Large intestine (tissue), 12 donors: ENCODE measurements at places on chromosomes 13 and 19.

GRCh38 chr19:17001603-17002183, 24.9 kb downstream of the CPAMD8 start:
- DNase-seq = peak; percentile 9
- no peak overlapping the region for H3K4me3 ChIP-seq
- H3K27ac ChIP-seq = no peak overlapping the region
- H3K4me1 ChIP-seq = no peaks in the 10 kb centered on the region
- H3K36me3 ChIP-seq = no peaks in the 10 kb centered on the region

GRCh38 chr19:54165222-54165621, 5.7 kb upstream of the LENG1 start:
- H3K4me1 ChIP-seq = peaks cover 36% of the 10 kb centered on the region
- H3K27ac ChIP-seq = no peak overlapping the region
- no peaks in the 10 kb centered on the region for H3K27me3 ChIP-seq

GRCh38 chr19:50362030-50362412, 3.4 kb downstream of the NAPSA start:
- peaks cover 4% of the 10 kb centered on the region for H3K27me3 ChIP-seq
- DNase-seq = no peak
- no peak overlapping the region for H3K27ac ChIP-seq
- no peaks in the 10 kb centered on the region for H3K4me1 ChIP-seq
- H3K36me3 ChIP-seq = no peaks in the 10 kb centered on the region

DNA sequence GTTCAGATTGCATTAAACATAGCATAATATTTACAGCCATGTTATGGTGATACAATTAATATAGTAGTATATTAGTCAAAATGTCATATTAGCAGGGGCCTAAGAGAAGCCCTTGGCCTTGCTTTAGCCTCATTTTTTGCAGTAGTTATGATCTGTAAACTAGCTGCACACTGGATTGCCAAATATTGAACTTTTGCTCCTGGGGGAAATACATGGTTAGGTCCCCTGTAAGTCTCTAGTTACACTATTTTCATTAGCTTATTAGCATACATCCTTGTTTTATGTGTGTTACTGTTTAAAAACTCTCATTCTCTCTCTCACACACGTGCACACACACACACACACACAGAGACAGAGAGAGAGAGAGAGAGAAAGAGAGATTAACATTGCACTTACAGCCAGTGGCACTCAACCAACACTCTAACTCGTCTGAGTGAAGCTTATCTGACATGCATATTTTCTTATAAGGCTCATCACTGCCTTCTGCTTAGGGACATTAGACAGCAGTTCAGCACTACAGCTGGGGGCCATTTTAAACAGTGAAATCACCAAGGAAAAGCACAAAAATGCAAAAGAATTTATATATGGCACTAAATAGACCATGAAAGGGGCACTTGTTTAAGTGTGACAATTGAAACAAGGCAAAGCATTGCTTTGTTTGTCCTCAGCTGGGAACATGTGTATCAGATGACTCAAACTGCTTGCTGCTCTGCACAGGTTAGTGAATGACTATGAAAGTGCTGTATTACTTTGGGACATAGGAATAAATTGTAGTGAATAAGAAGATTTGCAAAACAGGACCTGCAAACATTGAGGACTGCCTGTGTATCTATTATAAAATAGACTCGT, 278.7 kb downstream of the GPC6 start:
- no peaks in the 10 kb centered on the region for H3K27me3 ChIP-seq
- DNase-seq = peak; percentile 16
- no peaks in the 10 kb centered on the region for H3K36me3 ChIP-seq

DNA sequence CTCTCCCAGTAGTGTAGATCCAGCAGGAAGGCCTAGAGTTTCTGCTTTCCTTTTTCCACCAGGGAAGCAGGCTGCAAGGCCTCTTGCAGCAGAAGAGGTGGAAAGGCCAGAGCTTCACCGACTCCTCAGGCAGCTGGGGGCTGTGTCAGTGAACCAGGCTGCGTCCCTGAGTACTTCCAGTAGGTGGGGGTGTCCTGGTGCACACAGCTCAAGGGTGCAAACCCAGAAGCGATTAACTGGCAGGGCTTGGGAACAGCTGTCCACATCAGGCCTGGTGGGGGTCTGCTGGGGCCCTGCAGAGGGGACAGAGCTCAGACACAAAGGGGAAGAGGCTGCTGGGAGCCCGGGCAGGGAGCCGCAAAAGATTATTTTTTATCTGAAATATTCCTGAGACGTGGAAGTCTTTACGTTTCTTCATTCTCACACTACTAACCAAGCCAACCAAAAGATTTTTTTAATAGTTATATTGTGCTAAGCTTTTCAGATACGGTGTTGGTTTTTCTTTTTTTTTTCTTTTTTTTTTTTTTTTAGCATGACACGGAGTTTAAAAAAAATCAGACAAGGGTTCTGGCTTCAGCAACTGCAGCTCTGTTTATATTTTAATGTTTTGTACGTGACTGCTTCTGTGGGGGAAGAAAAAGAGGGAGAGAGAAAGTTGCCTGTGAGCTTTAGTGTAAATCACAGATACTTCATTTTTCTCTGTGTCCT, 11.0 kb downstream of the TSHZ3 start:
- H3K4me3 ChIP-seq = no peak overlapping the region
- H3K27me3 ChIP-seq = no peaks in the 10 kb centered on the region
- DNase-seq = peak; percentile 33
- H3K4me1 ChIP-seq = peaks cover 3% of the 10 kb centered on the region
- H3K27ac ChIP-seq = peak overlapping the region; percentile 36

- no peak for DNase-seq
- peaks cover 9% of the 10 kb centered on the region for H3K4me1 ChIP-seq
- no peaks in the 10 kb centered on the region for H3K27me3 ChIP-seq
These were observed 3.7 kb downstream of the ZSCAN22 start for GRCh38 chr19:58330458-58330857.

DNA sequence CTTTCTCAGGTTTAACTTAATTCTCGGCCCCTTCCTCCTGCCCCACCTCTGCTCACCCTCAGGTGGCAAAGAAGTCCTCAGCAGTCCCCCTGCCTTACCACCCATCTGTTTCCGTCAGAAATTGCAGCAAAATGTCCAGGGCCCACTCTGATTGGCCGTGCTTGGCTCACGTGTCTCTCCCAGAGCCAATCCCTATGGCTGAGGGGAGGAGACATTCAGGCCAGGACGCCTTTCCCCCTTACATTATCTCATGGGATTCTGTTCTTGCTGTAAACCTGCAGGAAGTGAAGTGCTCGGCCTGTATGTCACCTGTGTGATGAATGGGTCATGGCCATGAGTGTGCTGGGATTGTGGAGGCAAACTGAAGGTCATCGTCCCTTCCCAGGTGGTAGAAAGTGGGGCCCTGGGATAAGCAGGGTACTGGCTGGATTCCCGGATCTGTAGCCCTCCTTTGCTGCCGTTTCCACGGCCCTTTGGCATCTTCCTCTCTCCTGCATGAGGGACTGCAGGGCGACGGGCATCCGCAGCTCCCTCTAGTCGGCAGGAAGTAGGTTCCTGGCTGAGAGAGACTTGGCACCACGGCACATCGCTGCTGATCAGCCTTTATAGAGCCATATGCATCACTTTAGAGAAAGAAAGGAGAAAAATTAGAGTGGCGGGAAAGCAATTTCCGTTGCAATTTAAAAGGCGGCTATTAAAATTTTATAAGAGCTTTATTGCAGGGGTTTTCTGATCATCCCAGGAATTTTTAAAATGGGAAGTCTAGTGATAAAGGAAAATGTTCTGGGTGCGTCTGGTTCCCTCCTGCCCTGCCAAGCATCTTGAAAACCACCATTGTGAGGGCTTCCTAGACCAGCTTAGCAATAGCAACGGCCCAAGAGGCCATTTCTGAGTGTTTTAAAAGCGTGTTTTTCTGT, 118.2 kb downstream of the SIPA1L3 start:
- no peak overlapping the region for H3K27ac ChIP-seq
- peaks cover 22% of the 10 kb centered on the region for H3K4me1 ChIP-seq
- H3K27me3 ChIP-seq = no peaks in the 10 kb centered on the region
